ENCODE measurements at places on chromosomes 4 and X.
A peak's percentile ranks its signal among the peaks of the same experiment; 100 is the strongest.

GRCh38 chr4:186719925-186720694 lies 3.5 kb downstream of the FAT1 start:
- no peak for DNase-seq

GRCh38 chr4:26139310-26139924 lies 181.4 kb upstream of the RBPJ start:
- no peak for DNase-seq

GRCh38 chr4:12770351-12770750 lies 713.8 kb downstream of the RAB28 start:
- no peak for DNase-seq

- no peak for DNase-seq
Measured at GRCh38 chr4:176125063-176125462, 59.4 kb downstream of the WDR17 start.

GRCh38 chrX:154082396-154083125 lies 15.0 kb downstream of the MECP2 start:
- no peak for DNase-seq

- DNase-seq, result no peak
Measured at GRCh38 chr4:69485130-69485529, 10.6 kb downstream of the UGT2B4 start.

- DNase-seq, result peak; percentile 69
Measured at GRCh38 chrX:120468825-120469525, at the start of gene LAMP2. TSS of gene LAMP2 (minus strand) at chrX:120469296. CDS start at chrX:120469169, 127 bp downstream.

DNA sequence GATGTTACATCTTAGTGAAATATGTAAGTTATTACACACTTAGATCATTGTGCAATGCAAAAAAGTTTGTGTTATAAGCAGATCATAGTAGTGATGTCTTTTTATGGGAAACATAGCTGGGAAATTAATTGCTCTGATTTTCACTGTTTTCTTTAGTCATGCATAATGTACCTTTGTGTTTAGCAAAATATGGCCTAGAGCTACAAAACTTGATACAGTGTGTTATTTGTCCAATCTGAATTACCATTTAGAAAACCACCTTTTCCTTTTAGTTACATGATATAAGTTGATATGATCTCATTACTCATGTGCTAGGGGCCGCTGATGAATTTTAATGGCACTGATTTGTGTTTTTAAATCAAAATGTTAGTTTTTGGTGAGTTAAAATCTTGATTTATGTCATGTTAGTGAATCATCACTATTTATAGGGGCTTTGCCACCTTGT lies 2.0 kb downstream of the BMPR1B start:
- no peak for DNase-seq

DNA sequence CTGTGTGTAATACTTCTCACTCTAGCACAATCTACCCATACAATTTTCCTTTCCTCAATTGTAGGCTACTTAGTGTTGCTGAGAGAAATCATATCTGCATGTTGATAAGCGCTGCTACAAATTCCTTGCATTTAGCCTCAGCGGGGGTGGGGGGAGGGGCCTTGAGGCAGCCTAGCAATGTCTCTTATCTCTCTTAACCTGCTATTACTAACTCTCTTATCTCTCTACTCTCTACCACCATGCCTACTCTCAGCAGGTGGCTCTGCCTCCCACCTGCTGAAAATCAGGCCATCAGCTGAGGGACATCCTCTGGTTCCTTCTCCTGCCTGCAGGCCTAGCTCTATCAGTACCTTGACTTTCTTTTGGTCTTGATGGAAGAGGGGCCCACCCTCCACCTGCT lies 98.9 kb downstream of the GPR82 start:
- no peak for DNase-seq

GRCh38 chrX:9158611-9159010 lies 124.7 kb upstream of the FAM9B start:
- no peak for DNase-seq

DNA sequence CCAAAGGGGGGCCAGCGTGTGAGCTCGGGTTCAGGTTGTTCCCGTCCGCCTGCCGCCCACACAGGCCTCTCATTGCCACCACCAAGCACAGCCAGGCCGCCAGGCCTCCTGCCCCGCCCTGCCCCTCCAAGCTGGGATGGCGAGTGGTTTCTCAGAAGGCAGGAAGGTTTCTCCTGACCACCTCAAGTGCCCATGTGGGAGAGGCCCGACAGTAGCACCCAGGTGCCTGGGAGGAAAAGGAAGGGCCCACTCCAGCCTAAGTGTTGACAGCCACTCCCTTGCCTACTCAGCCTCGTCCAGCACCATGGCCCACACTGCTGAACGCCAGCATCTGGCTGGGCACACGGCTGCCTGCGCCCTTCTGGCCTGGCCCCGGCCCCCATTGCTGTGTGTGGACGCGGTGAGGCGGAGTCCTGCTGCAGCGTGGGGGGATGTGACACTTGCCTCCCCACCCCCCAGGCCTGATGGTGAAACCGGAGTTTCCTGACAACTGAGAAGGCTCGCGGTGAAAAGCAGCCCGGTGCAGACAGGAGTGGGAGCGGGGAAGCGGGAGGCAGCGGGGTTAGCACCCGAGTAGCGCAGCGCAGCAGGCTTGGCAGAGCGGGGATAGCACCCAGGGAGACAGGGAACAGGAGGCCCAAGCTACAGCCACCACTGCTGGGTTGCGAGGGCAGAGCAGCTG lies 19.2 kb downstream of the FLNA start:
- DNase-seq, result no peak

- DNase-seq, result no peak
Measured at GRCh38 chrX:26411045-26411444, 195.1 kb downstream of the MAGEB5 start.

DNA sequence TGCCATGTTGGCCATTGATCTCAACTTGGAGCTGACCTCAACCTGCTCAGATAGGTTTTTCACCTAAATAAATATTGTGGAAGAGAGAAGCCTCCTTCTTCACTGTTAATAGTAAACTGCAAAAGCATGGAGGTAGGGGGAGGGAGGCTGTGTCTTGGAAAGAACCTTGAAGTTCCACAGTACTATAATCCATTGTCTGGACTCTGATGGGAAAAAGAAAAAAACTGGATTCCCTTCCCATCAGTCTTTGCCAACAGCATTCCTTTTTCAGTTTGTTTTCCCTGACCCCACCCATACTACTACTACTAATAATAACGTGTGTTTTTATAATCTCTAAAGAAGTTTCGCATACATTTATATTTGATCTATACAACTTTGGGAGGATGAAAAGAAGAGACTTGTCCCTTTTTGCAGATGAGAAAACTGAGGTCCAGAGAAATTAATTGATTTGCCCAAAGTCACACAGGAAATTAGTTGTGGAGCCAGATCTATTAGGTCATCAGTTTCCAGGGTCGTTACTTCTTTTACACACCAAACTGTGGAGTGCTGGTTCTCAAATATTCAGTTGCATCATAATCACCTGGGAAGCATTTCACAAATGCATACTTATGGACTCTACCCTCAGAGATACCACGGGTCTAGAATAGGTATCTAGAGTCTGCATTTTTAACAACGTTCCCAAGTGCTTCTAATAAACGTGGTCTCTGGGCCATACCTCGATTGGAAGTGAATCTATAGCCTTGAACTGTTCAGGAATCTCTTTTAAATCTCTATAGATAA lies 59.1 kb downstream of the LUZP4 start:
- no peak for DNase-seq

DNA sequence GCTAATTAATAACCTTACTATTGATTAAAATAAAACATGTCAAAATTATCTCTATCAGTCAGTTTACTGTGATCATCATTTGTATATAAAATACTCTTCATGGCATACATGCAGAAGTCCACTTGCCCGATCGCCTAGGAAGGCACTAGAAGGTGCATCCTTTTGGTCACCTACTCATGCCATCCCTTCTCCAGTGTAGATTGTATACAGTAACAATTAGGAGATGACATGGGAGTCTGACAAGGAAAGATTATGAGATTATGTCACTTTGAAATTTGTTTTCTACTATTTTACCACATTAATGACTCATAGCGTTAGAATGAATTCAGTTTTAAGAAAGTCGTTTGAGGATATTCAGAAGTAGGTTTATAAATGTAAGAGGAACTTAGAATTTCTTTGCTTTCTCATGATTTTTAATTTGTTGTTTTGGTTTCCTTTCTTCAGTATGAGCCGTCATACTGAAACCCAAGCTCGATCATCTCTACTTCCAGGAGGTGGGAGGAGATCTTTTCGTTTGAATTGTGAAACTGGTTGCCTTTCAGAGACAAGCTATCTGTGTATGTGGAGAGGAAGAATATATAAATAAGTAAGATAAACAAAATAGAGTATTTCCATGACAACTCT lies 51.1 kb upstream of the UNC5C start:
- DNase-seq, result no peak

DNA sequence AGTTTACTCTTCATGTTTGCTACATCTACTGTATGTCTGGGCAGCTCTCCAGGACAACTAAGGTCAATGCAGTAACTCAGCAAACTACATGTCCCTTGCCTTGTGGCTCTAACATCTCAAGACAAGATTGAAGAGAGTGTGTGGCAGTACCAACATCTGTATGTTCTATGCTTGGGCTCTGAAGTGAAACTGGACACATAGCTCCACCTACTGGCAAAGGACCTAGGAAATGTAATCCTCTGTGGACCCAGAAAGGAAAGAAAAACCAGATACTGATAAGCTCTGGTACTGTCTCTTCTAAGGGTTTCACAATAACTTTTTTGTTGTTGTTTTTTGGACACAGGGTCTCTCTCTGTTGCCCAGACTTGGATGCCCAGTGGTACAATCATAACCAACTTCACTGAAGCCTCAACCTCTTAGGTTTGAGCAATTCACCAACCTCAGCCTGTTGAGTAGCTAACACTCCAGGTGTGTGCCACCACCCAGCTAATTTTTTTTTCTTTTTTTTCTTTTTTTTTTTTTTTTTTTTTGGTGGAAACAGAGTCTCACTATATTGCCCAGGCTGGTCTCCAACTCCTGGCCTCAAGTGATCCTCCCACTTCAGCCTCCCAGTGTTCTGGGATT lies 64.1 kb downstream of the QDPR start:
- peak; percentile 46 for DNase-seq

- DNase-seq, result no peak
Measured at GRCh38 chrX:68942840-68943239, 114.0 kb downstream of the EFNB1 start.

GRCh38 chr4:153488006-153488891 lies 22.1 kb downstream of the TMEM131L start:
- DNase-seq, result peak; percentile 70

DNA sequence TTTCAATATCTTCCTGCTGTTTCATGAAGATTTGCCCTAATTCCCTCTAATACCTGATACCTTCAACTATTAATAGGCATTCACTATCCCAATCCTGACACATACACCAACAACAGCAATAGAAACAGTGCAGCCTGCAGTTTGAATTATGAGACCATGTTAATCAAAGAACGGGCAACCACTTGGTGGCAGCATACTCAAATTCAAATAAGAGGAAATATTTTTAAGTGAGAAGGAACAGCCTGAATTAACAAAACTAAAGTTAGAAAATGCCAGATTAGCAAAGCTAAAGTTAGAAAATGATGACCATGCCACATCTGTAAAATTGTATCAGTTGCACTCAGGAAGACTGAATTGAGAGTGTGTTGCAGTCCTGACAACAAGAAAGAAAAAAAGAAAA lies 204.9 kb downstream of the SMARCA1 start:
- no peak for DNase-seq

DNA sequence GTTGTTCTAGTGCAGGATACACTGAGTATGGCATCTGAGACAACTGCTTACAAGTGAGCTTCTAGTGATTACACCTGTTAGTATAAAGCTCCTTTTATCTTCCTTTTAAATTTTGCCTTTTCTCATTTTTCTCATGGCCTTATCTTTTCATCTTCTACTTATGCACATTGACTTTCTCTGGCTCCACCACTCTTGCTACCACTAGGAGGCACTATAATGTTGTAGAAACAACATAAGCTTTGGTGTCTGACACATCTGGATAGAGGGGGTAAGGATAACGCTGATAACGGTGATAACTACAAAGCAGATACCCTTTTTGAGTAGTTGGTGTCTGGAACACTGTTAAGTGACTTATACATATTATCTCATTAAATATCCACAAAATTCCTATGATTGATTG lies 187.4 kb upstream of the TEX13C start:
- no peak for DNase-seq

GRCh38 chr4:27888505-27888904 lies 1027.9 kb downstream of the STIM2 start:
- DNase-seq, result no peak

- DNase-seq, result no peak
Measured at GRCh38 chr4:183300070-183300469, 20.0 kb downstream of the CLDN22 start.

GRCh38 chrX:6980981-6981380 lies 166.5 kb upstream of the STS start:
- no peak for DNase-seq

- DNase-seq, result no peak
Measured at GRCh38 chrX:19863212-19863856, 24.1 kb downstream of the SH3KBP1 start.

DNA sequence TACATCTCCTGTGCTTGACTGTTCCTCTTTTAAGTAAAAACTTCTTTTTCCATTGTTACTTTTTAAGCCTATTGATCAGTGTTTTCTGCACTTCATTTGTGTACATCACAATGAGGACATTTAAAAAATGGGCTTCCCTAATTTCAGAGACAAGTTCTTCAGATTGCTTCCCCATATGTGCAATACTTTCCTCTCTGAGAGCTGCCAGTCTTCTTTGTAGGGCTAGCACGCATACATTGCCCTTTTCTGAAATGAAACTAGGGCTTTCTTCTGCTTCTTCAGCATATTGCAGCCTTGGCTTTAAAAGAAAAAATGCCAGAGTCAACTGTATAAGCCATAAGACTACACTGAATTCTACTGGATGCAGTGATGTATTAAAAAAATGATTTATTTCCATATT lies 37.8 kb downstream of the FAT4 start:
- DNase-seq, result no peak

GRCh38 chr4:158209825-158210807 lies at the start of gene TMEM144:
TSS of gene TMEM144 (plus strand) at chr4:158210486. CDS start at chr4:158212668, 2,182 bp downstream.
- DNase-seq, result peak; percentile 5

DNA sequence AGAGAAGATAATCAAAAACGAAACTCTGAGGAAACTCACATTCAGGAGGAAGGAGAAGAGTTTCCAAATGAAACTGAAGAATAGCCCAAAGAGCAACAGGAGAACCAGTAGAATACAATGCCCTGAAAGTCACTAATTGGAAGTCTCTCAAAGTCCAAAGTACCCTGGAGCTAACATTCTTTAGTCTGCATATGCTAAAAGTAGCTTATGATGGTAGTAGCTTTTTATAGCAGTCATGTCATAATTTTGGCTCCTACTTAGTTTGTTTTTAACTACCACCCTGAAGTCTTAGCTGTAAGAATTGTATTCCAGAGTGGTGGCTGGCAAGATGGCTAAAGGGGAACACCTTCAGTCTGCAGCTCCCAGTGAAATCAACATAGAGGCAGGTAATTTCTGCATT lies 100.3 kb upstream of the FGF16 start:
- DNase-seq, result no peak
